ENCODE measurements at places on chromosomes 5 and 9.
A peak's percentile ranks its signal among the peaks of the same experiment; 100 is the strongest.

DNA sequence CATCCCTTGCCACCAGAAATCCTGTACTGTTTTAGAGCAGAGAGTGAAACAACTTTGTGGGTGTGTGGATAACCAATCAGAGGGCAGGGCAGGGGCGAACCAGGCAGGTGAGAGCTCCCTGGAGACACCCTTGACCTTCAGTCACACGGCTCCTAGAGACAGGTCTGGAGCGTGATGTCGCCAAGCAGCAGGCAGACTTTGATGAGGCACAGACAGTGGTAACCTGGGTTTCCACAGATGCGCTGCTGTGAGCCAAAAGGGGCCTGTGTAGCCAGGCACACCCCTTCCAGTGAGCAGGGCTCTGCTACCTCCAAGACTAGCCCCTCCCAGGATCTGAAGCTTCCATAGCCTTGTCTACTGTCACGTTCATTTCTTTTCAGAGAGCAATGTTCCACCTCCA, 317.8 kb upstream of the ADCY2 start:
- DNase-seq: no peak

- no peak for DNase-seq
These were observed 7.2 kb downstream of the INSL6 start for GRCh38 chr9:5178126-5178805.

- DNase-seq: no peak
These were observed 114.7 kb downstream of the LURAP1L start for GRCh38 chr9:12889402-12890106.

- DNase-seq: peak; percentile 20
These were observed 653 bp upstream of the HNRNPH1 start for GRCh38 chr5:179623906-179624741.

GRCh38 chr5:151085517-151086041, 4.7 kb upstream of the TNIP1 start:
- DNase-seq: no peak

DNA sequence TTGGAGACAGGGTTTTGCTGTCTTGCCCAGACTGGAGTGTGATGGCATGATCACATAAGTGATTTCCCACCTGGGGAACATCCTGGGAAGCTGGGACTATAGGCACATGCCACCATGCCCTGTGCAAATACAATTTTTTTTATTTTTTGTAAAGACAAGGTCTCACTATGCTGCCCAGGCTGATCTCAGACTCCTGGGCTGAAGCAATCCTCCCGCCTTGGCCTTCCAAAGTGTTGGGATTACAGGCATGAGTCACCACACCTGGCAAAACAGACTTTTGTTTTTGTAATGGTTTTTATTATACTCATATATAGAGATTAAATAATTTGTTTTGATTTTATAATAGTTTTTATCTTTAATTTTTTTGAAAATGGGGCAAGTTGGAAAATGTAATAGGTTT, 14.7 kb downstream of the DNAJC25 start:
- DNase-seq: no peak

- DNase-seq: no peak
These were observed 123.0 kb upstream of the RFX3 start for GRCh38 chr9:3648722-3649246.

GRCh38 chr9:92294297-92294676, 790 bp upstream of the IARS1 start:
- DNase-seq: no peak

- DNase-seq: no peak
These were observed 36.3 kb downstream of the CD180 start for GRCh38 chr5:67160272-67160671.

DNA sequence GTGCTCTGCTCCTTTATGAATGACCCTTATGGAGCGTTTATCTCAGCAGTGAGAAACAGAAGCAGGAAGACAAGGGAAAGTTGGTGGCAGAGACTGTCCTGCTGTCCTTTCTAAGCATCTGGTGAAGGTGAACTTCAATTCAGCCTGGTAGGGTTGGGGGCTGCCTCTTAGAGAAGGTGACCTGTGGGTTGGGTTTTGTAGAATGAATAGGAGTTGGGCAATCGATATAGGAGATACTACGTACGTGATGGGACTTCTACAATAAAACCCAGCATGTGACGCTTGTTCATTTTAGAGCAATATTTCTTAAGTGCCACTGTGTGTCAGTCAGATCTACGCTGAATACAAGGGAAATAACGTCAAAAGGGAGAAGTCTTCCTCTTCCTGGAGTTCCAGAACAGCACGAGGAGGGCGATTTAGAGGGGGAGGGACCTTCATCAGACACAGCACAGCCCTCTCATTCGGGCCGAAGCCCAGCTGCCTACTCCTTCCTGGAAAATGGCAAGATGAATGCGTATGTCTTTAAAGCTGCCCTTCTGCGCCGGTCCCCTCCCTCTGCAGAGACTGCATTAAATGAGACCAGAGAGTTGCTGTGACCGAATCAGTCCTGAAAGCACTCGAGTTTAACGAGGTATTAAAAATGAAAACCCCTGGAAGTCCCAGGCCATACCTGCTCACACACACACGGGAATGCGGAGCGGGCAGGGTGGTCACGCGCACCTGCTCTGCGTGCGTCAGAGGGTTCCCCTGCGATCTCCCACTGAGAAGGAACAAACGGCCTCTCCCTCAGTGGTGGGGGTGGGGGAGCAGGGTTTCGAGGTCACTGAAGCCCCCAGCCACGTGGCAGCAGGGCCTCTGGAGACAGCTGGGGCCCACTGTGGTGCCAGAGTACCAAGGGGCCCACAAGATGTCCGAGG, 85.3 kb upstream of the SARDH start:
- no peak for DNase-seq

- DNase-seq: no peak
These were observed 52.5 kb downstream of the HRH2 start for GRCh38 chr5:175710326-175710725.

DNA sequence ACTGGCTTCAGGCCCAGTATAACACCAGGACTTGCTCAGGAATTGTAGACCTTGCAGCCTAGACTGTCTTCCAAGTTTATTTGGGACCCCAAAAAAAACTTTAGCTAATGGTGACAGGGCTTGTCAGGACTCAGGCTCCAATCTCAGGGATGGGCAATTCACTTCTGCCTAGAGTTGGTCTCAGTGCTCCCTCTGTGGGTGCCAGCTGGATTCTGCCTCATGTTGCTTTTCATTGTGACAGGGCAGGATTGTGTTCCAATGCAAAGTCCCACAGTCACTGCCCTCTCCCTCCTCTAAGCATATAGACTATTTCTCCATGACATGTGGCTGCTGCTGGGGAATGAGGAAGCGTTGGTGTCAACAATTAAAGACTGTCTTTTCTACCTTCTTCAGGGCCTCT, 174.7 kb downstream of the CYLC2 start:
- DNase-seq: no peak

GRCh38 chr5:119578937-119579336, 50.4 kb upstream of the FAM170A start:
- no peak for DNase-seq

- DNase-seq: no peak
These were observed 12.4 kb upstream of the TENT4A start for GRCh38 chr5:6700685-6701355.

GRCh38 chr5:73641811-73642210, 15.8 kb downstream of the ARHGEF28 start:
- no peak for DNase-seq

DNA sequence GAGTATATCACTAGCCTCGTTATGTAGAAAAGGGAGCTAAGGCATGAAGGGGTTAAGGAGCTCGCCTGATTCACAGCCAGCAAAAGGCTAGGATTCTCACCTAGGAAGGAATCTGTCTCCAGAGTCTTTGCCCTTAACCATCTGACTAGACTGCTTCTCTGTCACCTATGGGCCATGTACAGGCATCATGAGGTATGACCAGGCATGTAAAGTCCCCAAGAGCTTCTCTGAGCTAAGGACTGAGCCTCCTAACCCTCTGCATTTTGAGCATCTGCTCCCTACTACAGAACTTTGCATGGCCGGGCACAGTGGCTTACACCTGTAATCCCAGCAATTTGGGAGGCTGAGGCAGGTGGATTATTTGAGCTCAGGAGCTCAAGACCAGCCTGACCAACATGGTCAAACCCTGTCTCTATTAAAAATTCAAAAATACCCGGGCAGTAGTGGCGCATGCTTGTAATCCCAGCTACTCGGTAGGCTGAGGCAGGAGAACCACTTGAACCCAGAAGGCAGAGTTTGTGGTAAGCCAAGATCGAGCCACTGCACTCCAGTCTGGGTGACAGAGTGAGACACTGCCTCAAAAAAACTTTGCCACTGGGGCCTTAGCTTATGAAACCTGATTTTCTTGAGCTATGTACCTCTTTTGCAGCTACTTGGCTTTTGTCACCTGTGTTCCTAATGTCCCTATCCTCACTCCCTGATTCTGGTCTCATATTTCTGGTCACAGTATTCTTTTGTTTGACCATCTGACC, 33.2 kb upstream of the IL7R start:
- DNase-seq: no peak

- DNase-seq: no peak
These were observed 278.0 kb downstream of the ADAMTS6 start for GRCh38 chr5:65203746-65204145.

DNA sequence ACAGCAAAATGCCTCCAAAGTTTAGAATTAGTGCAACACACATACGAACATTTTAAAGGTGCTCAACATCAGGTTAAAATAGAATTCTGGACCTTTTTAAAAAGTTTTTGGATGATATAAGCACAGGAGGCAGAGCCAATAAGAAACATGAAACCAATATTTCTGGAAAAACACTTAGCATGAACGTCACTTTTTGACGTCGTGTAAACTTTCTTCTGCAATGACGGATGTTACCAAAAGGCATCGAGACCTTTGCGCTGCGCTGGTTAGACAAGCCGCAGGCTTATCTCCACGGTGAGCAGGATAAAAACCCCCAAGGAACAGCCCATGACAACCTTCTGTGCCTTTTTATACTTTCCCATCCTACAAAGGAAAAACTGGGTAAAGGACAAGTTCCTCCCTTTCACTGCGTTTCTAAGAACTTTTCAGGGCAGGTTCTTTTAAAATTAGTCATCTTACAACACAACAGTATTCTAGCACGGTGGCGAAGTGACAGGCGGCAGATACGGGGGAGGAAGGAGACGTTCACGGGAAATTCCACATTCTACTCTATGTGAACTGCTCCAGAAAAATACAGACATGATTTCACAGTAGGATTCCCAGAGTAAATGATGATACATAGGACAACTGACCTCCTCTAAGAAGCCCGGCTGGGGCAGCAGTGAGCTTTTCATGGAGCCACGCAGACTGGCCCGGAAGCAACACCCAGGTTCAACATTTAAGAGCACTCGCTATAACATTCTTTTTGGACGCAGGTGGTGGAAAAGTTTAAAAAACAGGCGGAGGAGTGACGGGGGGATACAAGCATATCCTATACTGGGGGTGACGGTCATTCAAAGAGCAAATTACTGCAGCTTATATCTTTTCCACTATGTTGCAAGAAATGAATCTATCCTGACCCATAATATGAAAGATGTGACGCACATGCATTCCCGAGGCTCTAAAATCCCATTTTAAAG, 52.4 kb downstream of the USP20 start:
- peak; percentile 64 for DNase-seq

GRCh38 chr9:71681104-71681707, 87.1 kb downstream of the CEMIP2 start:
- no peak for DNase-seq

DNA sequence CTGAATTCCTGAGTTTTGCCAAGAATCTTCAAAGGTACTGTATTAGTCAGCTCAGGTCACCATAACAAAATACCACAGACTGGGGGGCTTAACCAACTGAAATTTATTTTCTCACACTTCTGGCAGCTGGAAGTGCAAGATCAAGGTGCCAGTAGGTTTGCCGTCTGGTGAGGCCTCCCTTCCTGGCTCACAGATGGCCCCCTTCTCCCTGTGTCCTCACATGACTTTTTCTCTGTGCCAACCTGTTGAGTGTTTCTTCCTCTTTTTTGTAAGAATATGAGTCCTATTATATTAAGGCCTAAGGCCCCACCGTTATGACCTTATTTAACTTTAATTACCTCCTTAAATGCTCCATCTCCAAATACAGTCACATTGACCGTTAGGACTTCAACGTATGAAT, 156.1 kb upstream of the KIF2A start:
- DNase-seq: no peak

DNA sequence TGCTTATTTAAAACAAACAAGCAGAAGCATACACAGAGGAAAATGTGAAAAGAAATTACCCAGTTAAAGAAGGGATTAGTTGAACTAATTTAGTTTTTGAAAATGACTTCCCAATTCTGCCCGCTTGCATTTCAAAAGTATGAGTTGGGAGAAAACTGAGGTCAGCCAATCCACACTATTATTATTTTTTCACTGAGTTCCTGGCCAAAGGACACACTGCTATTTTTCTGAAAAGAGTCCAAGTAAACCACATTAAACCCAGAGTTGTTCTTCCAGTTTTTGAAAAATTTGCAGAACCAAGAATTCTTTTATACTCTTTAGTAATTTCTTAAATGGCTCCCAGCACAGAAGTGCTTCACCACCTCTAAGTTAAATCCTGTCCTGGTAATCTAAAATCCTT, 7.5 kb downstream of the SMU1 start:
- no peak for DNase-seq

- DNase-seq: no peak
These were observed 9.2 kb downstream of the KLF4 start for GRCh38 chr9:107480386-107480789.

- DNase-seq: no peak
These were observed 66.2 kb downstream of the ARHGEF28 start for GRCh38 chr5:73692166-73692640.

GRCh38 chr9:133845440-133845839, 107.3 kb upstream of the SARDH start:
- DNase-seq: no peak

DNA sequence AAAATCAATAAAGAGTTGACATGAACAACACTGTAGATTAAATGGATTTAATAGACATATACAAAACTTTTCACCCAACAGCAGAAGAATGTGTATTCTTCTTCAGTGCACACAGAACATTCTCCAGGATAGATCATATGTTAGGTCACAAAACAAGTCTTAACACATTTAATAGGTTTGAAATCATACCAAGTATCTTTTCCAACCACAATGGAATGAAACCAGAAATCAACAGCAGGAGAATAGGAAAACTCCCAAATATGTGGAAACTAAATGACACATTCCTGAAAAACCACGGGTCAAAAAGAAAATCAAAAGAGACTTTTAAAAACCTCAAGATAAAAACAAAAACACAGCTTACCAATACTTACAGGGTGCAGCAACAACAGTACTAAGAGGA, 790.1 kb upstream of the ZNF608 start:
- DNase-seq: no peak

- DNase-seq: no peak
These were observed 91.6 kb downstream of the CFAP90 start for GRCh38 chr5:7759257-7759871.

DNA sequence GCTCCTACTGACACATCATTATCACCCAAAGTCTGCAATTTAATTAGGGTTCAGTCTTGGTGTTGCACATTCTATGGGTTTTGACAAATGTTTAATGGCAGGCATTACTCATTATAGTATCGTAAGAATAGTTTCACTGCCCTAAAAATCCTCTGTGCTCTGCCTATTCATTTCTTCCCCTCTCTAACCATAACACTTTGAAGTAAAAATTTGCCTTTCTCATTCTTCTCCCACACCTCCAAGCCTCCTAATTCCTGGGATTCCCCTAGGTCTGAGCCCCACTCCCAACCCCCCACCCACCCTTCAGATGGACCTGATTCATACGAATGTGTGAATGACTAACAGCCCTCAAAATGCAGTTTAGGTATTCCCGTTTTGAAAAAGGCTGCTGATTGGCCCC, 18.4 kb downstream of the ENC1 start:
- no peak for DNase-seq

Data from activated CD8-positive, alpha-beta memory T cell treated with anti-CD3 and anti-CD28 coated beads for 4 hours (primary cell).